GM23338 (cell line): ENCODE measurements at places on chromosomes 1 and 21. TPM values are rescaled to one million over a fixed set of nuclear protein-coding genes. Genes with fewer than 3 reads are reported as not detected.

The TAF5L gene
- polyA plus RNA-seq, result 4.5 and 5.6 TPM in 2 replicates

The MPZL1 gene
- polyA plus RNA-seq, result 26.6 and 35.1 TPM in 2 replicates

The SPATC1L gene
- 69.6 and 70.2 TPM in 2 replicates for polyA plus RNA-seq

The PLPP3 gene
- polyA plus RNA-seq, result 41.9 and 42.2 TPM in 2 replicates

The LIN28A gene
- polyA plus RNA-seq, result 604 and 648 TPM in 2 replicates

The DENND2C gene
- 4.9 and 7.0 TPM in 2 replicates for polyA plus RNA-seq

The SPRR1A gene
- not detected in 2 replicates for polyA plus RNA-seq

The GPATCH2 gene
- 11.1 and 12.3 TPM in 2 replicates for polyA plus RNA-seq

The LEMD1 gene
- polyA plus RNA-seq, result 3.7 and 4.7 TPM in 2 replicates

The HUNK gene
- 1.6 and 2.9 TPM in 2 replicates for polyA plus RNA-seq
